KG1 (cell line): ENCODE measurements at places on chromosomes 2 and 18.

GRCh38 chr18:46445522-46446313 lies 211.3 kb downstream of the LOXHD1 start:
- no peak for DNase-seq

DNA sequence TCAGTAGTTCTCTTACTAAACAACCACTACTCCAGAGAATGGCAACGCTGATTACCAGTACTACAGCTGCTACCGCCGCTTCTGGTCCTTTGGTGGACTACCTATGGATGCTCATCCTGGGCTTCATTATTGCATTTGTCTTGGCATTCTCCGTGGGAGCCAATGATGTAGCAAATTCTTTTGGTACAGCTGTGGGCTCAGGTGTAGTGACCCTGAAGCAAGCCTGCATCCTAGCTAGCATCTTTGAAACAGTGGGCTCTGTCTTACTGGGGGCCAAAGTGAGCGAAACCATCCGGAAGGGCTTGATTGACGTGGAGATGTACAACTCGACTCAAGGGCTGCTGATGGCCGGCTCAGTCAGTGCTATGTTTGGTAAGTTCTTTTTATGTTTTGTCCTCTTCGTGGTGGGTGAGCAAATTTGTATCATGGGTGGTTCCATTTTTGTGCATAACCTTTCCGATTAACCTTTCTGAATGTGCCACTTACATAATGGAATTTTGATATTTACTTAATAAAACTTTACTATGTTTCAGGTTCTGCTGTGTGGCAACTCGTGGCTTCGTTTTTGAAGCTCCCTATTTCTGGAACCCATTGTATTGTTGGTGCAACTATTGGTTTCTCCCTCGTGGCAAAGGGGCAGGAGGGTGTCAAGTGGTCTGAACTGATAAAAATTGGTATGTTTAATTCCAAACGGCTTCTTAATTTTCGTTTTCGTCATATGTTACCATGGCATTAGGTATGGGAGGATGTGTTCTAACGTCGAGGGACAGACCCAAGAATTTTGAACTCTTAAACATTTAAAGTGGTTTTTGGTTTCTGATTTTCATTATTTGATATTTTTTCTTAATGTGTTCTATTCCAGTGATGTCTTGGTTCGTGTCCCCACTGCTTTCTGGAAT lies 1.3 kb downstream of the SLC20A1 start:
- peak; percentile 21 for DNase-seq

- DNase-seq, result no peak
These were observed 37.7 kb downstream of the PIK3C3 start for GRCh38 chr18:41992703-41993102.

DNA sequence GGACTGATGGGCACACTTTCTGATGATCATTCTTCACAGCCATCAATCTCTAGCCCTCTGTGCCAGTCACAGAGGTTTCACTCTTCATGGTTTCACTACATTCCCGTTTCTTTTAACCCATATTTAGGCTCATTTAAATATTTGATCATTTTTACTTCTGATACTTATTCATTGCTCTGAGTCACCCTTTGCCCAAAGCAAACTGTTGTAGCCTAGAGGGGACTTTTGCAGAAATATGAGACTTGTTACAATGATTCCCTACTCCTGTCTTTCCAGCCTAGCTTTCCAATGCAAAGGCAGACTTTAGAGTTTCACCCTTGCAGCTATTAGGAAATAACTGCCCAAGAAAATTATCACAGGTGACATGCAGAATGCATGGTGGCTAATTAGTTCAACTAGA lies 444.2 kb downstream of the PTPRM start:
- no peak for DNase-seq

DNA sequence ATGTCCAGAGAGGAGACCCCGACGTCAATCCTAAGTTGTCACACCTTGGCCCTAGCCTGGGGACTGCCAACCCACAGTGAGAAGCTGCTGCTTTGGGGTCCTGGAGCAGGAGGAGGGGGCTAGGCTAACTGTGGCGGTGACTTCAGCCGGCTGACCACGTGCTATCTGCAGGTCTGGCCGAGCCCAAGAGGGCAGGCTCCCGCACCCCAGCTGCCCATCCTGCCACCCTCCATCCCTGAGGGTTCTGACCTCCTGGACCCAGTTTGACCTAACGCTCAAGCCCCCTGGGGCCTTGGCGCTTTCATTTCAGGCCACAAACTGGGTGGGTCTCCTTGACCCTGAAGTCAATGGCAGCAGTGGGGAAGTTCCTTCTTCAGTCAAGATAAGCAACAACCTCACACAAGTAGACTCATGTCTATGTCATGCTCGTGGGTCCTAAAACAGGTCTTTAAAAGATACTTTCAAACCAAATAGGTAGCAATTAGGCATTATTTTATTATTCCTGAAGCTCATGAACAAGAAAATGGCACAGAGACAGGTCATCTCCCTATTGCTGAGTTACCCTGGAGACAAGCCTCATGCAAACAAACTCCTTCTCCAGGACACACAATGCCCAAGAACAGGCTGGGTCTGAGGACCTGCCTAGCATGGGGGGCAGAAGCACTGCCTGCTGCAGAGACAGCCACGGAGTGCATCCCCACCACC lies 2.3 kb downstream of the HES6 start:
- no peak for DNase-seq

DNA sequence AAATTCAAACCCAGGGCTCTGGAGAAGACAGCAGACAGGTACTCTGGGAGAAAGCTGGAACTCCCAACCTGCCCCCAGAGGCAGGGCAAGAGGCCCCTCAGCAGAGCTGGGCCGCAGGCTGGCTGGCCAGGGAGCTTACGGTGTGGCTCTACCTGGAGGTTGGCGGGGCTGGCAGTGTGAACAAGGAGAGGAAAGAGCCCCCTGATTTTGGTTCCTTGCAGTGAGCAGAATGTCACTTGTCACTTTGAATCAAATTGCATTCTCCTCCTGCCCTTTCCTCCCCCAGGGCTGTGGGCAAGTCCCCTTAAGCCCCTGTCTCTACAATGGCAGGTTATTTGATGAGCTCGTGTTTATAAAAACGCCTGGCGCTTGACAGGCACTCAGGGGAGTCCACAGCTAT lies 32.6 kb downstream of the MYO7B start:
- no peak for DNase-seq

DNA sequence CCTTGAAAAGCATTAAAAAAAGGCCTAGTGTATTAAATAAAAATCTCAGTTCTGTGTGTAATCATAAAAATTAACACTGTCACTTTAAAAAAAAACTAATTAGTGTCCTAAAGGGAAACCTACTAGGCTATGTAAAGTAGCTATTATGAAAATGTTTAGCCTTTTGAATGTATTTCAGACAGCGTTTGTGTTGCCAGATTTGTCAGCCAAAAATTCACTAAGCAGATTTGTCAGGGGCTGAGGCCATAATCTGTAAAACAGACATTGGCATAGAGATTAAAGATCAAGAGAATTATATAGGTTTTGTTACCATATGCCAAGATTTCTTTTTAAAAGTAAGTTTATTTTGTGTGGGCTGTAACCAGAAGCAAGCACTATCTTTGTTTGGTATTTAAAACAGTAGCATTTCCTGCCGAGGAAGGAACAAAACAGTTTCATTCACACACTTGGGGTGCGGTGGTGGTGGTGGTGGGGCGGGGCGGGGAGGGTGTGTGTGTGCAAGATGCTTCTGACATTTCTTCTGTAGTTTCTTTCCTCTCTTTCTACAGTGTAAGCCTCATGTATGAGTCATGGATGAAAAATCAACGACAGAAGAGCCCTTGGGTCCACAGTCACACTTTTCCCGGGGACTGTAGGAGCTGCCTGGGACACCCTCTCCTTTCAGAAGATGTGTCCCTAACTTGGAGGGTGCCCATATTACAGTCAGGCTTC lies 328.5 kb upstream of the FANCL start:
- DNase-seq, result no peak

- no peak for DNase-seq
These were observed 70.6 kb downstream of the COPS8 start for GRCh38 chr2:237156031-237156856.

- no peak for DNase-seq
These were observed 201.2 kb downstream of the SLC4A10 start for GRCh38 chr2:161825429-161825828.

GRCh38 chr18:69757733-69758132 lies 189.9 kb downstream of the CD226 start:
- DNase-seq, result no peak
